ENCODE measurements at places on chromosomes 11 and 22. TPM values are rescaled to one million over a fixed set of nuclear protein-coding genes. Genes with fewer than 3 reads are reported as not detected.

DNA sequence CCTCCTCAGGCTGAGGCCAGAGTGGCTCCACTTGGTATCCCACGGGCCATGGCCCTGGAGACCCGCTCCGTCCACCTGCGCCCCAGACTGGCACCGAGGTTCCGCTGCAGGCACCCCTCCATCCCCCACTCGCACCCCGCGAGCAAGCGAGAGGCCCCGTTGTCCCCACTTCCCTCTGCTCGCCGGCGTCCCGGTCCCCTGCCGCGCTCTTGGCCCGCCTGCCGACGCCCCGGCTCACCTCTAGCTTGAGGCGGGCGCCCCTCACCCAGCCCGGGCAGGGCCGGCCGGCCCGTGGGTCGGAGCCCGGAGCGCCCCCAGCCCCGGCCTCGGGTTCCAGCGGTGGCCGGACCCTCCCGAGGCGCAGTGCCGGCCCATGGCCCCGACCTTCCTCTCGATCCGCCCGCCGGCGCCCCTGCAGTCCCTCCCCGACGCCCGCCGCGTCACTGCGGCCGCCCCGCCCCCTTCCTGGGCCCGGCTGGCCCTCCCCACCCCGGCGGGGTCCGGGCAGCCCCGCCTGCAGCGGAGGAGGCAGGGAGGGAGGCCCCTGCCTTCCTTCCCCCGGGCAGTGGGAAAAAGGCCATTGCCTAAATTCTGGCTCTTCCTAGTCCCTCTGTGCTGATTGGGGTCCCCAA is at the start of gene PITPNM1:
PITPNM1 (minus strand) TSS at position 414 of the 632 bp plus-strand sequence. CDS start 1,183 bp downstream, outside the sequence.
- peak; percentile 4 for ATAC-seq

- no peak for ATAC-seq
Observed at GRCh38 chr11:87851234-87851633, 324.0 kb downstream of the RAB38 start.

- no peak for ATAC-seq
Observed at GRCh38 chr22:38083931-38084631, at the start of gene SLC16A8. TSS of gene SLC16A8 (minus strand) at chr22:38084184. CDS start at chr22:38082873, 1,311 bp downstream.

Gene LAYN
- 47.8 TPM for total RNA-seq

DNA sequence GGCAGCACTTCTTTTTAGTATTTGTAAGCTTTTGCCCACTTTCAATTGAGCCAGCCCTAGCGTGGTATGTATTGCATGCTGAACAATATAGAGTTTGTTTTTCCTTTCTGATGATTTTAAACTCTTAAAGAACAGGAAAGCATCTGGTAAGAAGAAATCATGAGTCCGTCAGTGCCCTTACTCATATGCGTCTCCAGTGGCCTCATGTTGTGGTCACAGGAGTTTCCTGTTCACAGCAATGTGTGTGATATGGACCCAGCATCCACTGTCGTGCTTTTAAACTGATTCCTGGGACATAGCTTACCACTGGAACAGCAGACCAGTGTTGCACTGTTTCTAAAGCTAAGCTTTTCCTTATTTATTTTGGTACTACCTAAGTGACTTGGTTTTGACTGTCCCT is 40.1 kb downstream of the BID start:
- ATAC-seq, result no peak

DNA sequence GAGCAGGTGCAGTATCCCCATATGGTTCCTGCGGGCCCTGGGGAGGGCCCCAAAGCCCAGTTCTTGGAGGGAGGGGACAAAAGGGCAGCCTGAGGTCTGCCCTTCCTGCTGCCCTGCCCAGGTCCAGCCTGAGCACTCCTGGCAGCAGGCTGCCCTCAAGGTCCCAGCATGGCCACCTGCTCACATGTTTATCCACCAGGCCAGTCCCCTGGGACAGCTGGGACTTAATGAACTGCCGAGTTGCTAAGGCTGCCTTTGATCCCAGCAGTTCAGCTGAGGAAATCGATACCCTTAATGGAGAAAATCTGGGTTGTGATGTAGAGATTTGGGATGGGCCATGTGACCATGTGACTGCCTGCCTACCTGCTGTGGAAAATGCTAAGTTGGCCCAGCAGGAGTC is 146.2 kb downstream of the TRIM29 start:
- no peak for ATAC-seq

Gene SEC14L2
- 16.4 TPM for total RNA-seq

DNA sequence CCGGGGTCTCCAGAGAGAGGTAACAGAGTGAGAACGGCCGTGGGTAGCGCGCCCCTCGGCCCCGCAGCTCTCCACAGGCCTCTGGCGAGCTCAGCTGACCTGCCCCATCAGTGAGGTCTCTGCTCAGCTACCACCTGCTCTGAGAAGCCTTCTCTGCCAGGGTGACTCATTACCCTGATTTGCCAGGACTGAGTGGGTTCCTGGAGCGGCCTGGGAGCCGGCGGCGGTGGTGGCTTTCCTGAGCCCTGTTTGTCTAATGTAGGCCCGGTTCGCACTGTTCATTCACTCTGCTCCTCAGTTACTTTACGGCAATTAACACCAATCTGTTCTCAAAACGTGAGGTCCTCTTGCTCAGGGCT is 351.0 kb upstream of the B3GAT1 start:
- no peak for ATAC-seq

- no peak for ATAC-seq
Observed at GRCh38 chr11:113637636-113638035, 68.5 kb downstream of the TMPRSS5 start.

GRCh38 chr22:46536537-46537224 is 739 bp downstream of the CELSR1 start:
- ATAC-seq, result no peak

Gene PYGM
- 17.1 TPM for total RNA-seq

Gene EXT2
- 66.6 TPM for total RNA-seq

Gene SLC6A5
- total RNA-seq, result not detected

Gene PLAAT4
- 37.8 TPM for total RNA-seq

Gene ART1
- not detected for total RNA-seq

Gene MMP12
- total RNA-seq, result not detected

- no peak for ATAC-seq
Observed at GRCh38 chr22:48256776-48257684, 1494.6 kb downstream of the TBC1D22A start.

DNA sequence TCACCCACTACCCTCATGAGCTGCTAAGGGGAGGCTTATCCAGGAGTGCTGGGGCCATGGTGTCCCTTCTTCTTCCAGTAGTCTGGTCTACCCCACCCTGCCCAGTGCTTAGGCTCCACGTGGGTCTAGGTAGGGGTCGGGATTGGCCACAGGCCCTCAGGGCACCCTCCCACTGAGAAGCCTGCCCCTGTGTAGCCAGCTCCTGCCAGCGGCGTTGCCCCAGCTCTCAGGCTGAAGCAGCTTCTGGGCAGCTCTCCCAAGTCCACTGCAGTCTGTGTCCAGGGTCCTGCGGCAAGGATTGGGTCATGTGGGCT is 24.0 kb upstream of the RIC3 start:
- peak; percentile 24 for ATAC-seq

GRCh38 chr22:23035557-23036277 is 34.6 kb upstream of the GNAZ start:
- ATAC-seq, result no peak

Gene DERL3
- total RNA-seq, result not detected

DNA sequence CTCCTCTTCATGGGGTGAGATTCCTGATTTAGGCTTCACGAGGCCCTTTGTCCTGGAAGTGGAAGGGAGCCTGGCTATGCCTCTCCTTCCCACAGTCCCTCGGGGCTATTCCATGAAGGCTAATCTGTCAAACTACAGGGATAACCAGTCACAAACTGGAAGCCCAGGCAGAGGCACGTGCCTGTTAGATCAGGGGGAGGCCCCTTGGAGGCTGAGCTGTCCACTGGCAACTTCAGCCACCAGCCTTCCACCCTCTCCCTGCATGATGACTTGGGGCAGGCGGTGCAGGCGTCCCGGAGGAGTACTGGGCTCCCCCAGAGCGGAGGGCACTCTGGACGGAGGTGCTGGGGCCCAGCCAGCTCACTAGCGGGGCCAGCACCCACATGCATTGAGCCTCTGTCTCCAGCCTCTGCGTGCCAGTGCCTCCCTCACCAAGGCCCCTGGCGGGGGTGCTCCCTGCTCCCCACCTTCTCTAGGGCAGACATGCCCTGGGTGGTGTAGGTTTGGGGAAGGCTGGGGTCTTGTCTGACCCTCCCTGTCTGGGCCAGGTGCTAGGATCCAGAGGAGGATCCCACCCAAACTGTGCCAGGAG is 42.9 kb downstream of the WNT11 start:
- ATAC-seq, result no peak

DNA sequence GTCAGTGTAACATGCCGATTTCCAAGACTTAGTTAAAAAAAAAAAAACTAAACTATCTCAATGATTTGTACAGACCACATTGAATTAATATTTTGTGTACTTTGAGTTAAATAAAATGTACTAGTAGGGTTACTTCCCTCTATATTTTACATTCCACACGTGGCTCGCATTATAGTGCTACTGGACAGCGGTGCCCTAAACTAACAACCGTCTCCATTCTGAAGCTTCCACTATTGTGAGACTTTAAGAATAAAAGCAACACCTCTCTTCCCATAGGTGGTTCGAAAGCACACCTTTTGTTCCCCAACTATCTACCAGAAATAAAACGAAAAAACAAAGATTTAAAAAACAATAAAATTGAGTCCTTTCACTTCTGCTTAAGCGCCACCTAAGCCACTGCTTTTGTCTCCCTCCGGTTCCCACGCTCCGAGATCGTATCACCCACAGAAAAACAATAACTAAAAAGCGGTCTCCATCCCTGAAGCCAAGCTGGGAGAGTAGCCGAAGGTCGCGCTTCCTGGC is 380 bp upstream of the TTC17 start:
- peak; percentile 32 for ATAC-seq

DNA sequence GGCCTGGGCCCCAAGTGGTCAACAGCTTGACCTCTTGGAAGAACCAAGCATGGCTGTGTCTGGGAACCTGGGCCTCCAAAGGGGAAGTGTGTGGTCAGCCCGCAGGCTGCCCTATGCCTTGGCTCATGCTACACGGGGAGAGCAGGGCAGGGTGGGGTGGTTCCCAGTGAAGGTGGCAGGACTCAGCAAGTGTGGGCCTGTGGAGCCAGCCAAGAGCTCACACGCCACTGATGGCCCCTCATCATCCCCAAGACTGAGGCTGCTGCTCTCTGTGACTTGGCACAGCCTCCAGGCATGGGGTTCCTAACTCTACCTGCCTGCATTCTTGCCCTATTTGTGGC is 15.9 kb upstream of the DGCR8 start:
- no peak for ATAC-seq

Gene C11orf86
- not detected for total RNA-seq

DNA sequence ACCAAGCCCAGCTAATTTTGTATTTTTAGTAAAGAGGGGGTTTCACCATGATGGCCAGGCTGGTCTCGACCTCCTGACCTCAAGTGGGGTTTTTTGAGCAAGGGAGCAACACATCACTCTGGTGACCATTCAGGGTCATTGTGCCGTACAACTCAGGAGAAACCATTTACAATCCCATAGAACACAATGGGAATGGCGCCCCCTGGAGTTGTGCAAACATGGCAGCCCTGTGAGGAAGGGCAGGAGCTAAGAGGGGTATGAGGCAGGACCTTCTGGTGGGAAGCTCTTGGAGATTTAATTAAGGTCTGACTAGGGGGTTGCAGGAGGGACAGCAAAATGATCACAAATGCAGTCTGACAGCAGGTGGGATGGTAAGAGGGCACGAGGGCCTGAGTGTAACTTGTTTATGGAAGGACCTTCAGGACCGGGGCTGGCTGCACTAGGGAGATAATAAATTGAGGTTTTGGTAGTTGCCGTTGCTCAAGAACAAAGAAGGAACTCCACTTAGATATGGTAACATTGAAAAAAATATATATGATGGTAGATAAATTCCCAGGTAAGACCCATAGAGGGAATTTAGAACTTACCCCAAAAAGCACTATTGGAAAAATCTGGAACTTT is 9.1 kb upstream of the CSF2RB start:
- no peak for ATAC-seq

Gene LDHAL6A
- total RNA-seq, result not detected

GRCh38 chr22:21047730-21048129 is 2.0 kb downstream of the LRRC74B start:
- no peak for ATAC-seq

GRCh38 chr11:126824035-126824607 is 176.4 kb downstream of the KIRREL3 start:
- ATAC-seq, result no peak

DNA sequence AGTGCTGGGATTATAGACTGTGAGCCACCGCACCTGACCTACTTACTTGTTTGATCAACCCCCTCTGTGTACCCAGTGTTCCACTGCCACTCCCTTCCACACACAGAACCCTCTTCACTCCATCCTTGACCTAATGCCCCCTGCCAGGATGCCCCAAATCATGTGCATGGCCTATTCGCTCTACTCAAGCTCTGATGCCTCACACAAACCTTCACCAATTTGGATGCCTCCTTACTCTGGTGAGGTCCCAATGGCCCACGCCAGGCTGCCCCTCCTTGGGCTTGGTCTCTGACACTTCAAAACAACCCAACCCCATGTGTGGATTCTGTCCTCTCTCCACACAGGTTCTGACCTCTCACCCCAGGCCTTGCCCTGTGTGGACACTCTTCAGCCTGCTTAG is 9.4 kb upstream of the PSMC3 start:
- no peak for ATAC-seq

GRCh38 chr11:64803846-64804345 is 882 bp upstream of the MAP4K2 start:
- peak; percentile 17 for ATAC-seq

GRCh38 chr11:26247340-26247739 is 84.6 kb upstream of the ANO3 start:
- no peak for ATAC-seq

Gene TRIM49
- total RNA-seq, result not detected

DNA sequence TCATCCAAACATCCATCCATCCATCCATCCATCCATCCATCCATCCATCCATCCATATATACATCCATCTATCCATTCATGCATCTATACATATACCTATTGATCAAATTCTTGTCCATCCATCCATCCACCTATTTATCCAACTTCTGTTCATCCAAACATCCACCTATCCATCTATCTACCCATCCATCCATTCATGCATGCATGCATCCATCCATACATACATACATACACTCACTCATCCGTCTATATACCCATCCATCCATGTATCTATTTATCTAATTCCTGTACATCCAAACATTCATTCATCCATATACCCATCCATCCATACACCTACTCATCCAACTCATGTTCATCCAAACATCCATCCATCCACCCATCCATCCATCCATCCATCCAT is 19.3 kb upstream of the YWHAH start:
- ATAC-seq, result no peak

Gene DGCR6
- total RNA-seq, result 2.0 TPM

DNA sequence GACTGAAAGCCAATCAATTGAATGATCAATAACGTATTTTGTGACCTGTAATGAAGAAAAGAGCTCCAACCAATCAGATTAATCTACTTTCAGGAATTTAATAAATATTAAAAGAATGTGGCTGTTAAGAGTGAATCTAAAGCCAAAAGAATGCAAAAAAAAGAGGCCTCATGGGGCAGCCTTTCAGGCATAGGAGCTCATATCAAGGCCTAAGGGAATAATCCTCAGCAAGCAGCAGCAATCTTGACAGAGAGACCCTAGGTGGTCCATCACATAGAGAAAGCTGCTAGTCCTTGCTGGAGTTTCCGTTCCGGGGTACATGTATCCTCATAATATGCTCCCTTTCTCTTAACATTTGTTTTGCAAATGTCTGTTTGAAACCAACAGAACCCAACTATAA is 313.1 kb upstream of the PITPNB start:
- ATAC-seq, result no peak
